Neural crest cell (in vitro differentiated cells): ENCODE measurements at places on chromosomes 7 and 10. TPM values are rescaled to one million over a fixed set of nuclear protein-coding genes. Genes with fewer than 3 reads are reported as not detected.
A peak's percentile ranks its signal among the peaks of the same experiment; 100 is the strongest.

DNA sequence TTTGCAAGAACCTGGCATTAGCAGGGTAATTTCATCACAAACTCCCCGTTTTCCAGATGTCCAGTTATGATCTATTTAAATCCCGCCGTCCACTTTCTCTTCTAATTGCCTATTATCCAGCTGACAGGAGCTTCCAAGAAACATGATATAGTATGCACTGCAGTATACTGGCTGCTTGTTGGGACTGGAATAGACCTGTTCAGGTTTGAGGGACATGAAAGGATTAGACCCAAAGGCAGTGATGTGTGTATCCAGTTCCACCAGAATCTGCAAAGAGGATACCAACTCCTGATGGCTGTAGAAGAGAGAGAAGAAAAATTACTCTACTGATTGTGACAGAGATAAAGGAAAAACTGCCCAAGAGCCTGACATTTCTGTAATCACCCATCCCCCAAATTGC is 8.9 kb downstream of the MSS51 start:
- H3K27ac ChIP-seq: no peak overlapping the region
- DNase-seq: no peak
- H3K27me3 ChIP-seq: no peaks in the 10 kb centered on the region

DNA sequence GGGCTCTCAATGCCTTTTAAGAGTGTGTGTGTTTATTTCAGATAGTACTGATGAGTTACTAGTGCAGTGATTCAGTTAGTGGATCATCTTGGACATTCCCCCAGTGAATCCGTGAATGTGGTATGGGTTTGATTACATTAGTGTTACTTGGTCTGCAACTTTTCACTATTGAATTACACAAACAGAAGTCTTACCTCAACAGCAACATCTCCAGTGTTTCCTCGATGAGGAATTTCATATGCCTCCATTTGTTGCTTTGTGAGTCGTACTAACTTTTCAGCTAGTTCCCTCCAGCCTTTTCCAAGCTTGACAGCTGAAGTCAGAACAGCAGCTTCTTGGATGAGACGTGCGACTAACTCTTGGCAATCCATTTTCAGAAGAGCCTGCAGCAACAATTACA is 63.2 kb downstream of the MACC1 start:
- no peak overlapping the region for H3K4me3 ChIP-seq
- H3K4me1 ChIP-seq: peaks cover 13% of the 10 kb centered on the region
- no peaks in the 10 kb centered on the region for H3K27me3 ChIP-seq
- no peak overlapping the region for H3K27ac ChIP-seq
- H3K36me3 ChIP-seq: no peaks in the 10 kb centered on the region

DNA sequence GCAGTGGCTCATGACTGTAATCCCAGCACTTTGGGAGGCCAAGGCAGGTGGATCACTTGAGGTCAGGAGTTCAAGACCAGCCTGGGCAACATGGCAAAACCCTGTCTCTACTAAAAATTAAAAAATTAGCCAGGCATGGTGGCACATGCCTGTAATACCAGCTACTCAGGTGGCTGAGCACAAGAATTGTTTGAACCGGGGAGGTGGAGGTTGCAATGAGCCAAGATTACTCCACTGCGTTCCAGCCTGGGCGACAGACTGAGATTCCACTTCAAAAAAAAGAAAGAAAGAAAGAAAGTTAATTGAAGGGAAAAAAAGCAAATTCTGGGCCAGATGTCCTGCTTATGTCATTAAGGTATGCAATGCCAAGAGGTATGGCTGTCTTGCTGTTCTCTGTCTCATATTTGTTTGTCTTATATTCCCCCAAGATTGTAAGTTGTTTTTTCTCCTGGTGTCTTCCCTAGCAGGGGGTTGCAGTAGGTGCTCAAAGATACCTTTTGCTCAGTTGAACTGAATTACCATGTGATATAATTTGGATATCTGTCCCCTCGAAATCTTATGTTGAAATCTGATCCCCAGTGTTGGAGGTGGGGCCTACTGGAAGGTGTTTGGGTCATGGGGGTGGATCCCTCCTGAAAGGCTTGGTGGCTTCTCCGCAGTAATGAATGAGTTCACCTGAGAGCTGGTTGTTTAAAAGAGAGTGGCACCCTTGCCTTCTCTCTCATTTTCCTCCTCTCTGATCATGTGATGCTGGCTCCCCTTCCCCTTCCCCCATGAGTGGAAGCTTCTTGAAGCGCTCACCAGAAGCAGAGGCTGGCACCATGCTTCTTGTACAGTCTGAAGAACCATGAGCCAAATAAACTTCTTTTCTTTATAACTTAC is 60.9 kb downstream of the MYOF start:
- no peak overlapping the region for H3K27ac ChIP-seq
- H3K27me3 ChIP-seq: no peaks in the 10 kb centered on the region
- peak overlapping the region; percentile 47 for H3K4me3 ChIP-seq
- H3K36me3 ChIP-seq: no peaks in the 10 kb centered on the region
- H3K4me1 ChIP-seq: peaks cover 49% of the 10 kb centered on the region

DNA sequence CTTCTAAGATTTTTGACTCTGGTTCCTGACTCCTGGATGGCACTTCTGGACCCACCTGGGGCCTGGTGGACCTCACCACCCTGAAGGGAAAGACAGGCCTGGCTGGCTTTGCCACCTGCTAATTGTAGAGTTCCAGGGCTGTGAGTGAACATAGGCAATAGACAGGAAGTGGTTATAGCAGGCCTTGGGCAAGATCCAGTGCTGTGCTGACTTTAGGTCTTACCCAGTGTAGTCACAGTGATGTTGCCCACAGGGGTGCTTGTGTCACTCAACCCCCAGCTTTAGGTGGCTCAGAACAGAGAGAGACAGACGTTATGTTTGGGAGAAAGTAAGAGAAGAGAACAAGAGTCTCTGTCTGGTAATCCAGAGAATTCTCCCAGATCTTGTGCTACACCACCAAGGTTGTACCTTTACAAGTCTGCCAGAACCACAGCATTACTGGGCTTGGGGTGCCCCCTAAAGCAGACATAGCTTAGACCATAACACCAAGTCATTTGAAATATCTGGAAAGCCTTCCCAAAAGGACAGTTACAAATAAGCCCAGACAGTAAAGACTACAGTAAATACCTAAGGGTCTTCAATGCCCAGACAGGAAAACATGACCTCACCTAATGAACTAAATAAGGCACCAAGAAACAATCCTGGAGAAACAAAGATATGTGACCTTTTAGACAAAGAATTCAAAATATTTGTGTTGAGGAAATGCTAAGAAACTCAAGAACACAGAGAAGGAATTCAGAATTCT is 303.4 kb downstream of the PCLO start:
- no peak overlapping the region for H3K4me3 ChIP-seq
- DNase-seq: no peak
- H3K36me3 ChIP-seq: no peaks in the 10 kb centered on the region
- no peak overlapping the region for H3K27ac ChIP-seq

- H3K27ac ChIP-seq: peak overlapping the region; percentile 57
- no peaks in the 10 kb centered on the region for H3K27me3 ChIP-seq
- peaks cover 65% of the 10 kb centered on the region for H3K4me1 ChIP-seq
- peak overlapping the region; percentile 86 for H3K4me3 ChIP-seq
- peaks cover 11% of the 10 kb centered on the region for H3K36me3 ChIP-seq
These were observed 147.6 kb downstream of the ARID5B start for GRCh38 chr10:62048919-62049623.

Gene AGFG2
- 11.6 and 13.3 TPM in 2 replicates for total RNA-seq

Gene NUTM2E
- total RNA-seq: 1.6 and 2.0 TPM in 2 replicates

Gene CACNA2D1
- total RNA-seq: 3.1 and 4.5 TPM in 2 replicates

DNA sequence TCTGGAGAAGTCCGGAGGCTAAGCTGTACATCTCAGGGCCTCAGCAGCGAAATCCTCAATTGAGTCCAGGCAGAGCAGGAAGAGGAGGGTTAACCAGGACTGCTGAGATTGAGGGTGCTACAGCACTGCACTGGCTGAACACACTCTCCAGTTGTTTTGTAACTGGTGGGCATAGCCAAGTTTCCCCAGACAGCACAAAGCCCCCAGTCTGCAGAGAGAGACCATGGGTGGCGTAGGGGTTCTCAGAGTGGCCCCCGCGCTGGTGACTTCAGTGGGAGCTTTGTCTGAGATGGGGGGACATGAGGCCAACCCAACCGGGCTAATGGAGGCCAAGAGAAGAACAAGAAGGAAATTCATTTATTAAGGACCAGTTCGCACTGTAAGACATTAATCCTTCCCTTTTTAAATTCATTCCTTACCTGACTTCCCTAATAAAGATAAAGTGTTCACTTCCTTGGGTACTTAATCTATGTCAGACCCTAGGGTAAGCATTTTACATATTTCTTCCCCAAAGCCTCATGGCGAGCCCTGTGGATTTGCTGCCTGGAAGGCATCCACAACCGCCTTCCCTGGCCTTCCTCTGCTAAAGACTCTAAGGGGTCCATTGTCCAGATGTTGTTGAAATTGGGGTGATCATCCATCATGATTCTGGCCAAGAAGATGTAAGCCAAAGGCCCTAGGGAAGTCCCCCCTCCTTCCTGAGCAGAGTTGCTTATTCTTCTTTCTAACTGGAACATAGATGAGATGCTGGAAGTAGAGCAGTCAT is 121.4 kb upstream of the CHST15 start:
- H3K4me3 ChIP-seq: no peak overlapping the region
- H3K27ac ChIP-seq: no peak overlapping the region
- no peak for DNase-seq
- no peaks in the 10 kb centered on the region for H3K27me3 ChIP-seq
- H3K36me3 ChIP-seq: no peaks in the 10 kb centered on the region

Gene TRPV6
- 0.07 and 0.16 TPM in 2 replicates for total RNA-seq

DNA sequence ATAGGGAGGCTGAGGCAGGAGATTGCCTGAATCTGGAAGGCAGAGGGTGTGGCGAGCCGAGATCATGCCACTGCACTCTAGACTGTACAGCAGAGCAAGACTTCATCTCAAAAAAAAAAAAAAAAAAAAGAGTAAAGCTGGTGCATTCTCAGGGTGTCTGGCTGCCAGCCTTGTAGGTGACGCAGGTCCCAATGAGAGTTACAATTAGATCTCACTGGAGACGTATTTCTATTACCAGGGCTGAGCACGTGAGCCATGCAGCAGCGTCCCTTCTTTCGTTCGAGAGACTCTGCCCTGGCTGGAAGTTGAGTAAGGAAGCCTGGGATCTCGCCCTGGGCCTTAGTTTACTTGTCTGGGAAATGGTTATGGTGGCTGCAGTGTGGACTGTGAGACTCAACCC is 22.4 kb upstream of the ZMIZ1 start:
- H3K36me3 ChIP-seq: no peaks in the 10 kb centered on the region
- H3K27me3 ChIP-seq: peaks cover 3% of the 10 kb centered on the region
- H3K4me3 ChIP-seq: no peak overlapping the region
- H3K27ac ChIP-seq: no peak overlapping the region
- peaks cover 12% of the 10 kb centered on the region for H3K4me1 ChIP-seq

DNA sequence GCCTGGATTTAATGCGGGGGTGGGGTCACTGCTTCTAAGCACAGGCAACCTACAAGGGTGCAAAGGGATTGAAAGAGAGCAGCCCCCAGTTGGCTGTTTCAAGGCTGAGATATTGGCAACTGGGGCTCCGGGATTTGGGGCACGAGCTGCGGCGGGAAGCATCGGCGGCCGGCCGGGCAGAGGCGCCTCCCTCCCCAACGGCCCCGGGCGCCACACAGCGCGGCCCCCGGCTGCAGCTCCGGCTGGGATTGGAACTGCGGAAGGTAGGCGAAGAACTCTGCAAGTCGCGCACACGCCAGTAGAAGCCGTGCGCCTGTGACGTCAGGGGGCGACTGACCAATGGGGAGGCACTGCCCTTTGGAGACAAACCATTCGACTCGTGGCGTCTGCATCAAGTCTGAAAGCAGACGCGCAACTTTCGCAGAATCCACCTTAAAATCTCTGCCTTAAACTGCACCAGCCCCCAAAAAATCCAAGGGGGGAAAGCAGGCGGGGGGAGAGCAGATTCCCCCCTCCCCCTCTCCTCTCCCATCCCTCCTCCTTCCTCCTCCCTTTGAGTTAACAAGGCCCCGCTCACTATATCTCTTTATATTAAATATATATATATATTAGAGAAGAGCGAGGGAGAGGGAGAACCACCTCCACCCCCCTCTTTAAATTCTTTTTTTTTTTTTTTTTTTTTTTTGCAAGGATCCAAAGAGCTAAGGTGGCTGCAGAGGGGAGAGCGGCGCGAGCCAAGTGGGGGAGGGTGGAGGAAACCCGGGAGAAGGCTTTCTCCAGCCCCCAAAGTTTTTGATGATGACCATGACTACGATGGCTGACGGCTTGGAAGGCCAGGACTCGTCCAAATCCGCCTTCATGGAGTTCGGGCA is at the start of gene DLX6:
DLX6 (plus strand) TSS at position 371 of the 872 bp plus-strand sequence; CDS start at position 796, 425 bp downstream.
- no peak within 1 kb of the TSS for H3K27ac ChIP-seq
- peaks cover 99% of the 10 kb centered on the region for H3K27me3 ChIP-seq
- DNase-seq: no peak
- H3K36me3 ChIP-seq: peaks cover 3% of the 10 kb centered on the region
